Umbilical cord (tissue), 2 donors: ENCODE measurements at places on chromosomes 2 and 18.

- no peak for DNase-seq
These were observed 11.1 kb upstream of the COL5A2 start for GRCh38 chr2:189190685-189191084.

DNA sequence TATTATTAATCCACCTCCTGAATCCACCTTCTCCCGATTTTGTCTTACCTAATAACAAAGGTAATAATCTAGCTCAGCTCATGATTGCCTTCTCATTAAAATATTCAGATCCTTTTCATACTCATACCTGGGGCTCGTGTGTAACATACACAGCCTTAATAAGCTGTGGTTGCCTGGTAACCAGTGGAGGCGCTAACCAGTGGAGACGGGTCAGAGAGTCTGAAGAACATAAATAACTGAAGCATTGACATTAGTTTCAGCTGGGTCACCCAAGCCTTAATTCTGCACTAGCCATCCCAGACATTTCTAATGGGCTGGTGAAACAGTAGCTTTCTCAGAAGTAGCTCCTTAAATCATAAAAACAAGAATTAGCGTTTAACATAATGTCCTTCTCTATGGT, 14.8 kb upstream of the DTNA start:
- no peak for DNase-seq

DNA sequence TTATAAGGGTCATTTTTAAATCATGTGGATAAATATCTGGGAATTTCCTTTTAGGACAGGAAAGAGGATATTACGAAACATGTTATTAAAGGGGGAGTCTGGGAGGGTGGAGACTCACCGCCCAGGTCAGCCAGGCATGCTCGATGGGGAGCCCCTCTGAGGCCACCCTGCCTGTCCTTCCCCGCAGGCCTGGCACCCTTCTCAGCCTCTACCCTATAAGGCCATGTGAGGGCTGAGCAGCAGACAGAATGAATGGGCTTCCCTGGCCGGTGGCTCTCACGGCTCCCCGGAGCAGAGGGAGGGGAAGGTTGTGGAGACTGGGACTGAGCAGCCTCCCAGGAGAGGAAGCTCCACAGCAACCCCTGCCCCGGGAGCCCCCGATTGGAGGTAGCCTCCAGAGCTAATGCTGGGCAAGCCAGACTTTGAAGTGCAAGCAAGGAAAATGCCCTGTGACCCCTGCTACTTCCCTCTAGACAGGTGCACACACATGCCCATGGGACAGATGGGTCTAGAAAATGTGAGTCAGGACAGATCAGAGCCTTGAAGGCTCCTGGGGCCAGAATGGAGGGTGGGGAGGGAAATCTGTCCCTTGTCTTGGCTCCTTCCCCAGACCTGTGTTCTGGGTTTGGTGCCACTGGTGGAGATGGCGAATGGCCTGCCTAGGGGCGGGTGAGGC, 13.2 kb upstream of the ARMC9 start:
- no peak for DNase-seq

- DNase-seq: no peak
These were observed 298.4 kb downstream of the FSIP2 start for GRCh38 chr2:186036862-186037449.

- peak; percentile 48 for DNase-seq
These were observed 33.2 kb downstream of the SLC38A11 start for GRCh38 chr2:164922134-164922533.

GRCh38 chr2:55842046-55842445, 81.5 kb downstream of the EFEMP1 start:
- DNase-seq: no peak
